Eye (tissue), 1 donor: ENCODE measurements at places on chromosomes 4 and X.

DNA sequence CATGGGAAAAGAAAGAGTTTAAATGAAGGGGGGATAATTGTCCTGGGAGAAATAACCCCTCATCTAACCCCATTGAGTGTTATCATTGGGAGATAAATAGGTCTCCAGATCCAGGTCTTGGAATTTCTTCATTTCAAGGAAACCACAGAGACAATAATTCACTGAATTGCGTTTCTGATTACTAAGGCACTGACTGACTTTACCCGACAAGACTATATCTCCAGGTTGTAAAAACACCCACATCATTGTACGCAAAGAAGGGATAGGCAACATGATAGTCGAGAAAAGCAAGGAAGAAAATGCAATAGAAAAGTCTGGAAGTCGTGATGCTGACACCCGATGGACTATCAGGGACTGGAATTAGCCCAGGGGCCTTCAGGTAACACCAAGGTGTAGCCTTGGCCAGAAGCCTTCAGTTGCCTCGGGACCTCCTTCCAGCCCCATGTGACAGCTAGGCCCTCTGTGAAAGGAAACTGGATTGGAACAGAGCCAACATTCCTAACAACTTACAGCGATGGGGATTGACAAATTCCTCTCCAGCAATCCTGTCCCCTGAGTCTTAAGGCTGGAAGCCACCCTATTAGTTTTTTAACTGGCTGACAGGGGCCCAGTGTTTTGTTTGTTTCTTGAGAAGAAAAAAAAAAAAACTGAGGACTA is 46.5 kb upstream of the RAB9B start:
- DNase-seq, result peak; percentile 14

- no peak for DNase-seq
Observed at GRCh38 chr4:184756399-184756798, 22.5 kb upstream of the CENPU start.

DNA sequence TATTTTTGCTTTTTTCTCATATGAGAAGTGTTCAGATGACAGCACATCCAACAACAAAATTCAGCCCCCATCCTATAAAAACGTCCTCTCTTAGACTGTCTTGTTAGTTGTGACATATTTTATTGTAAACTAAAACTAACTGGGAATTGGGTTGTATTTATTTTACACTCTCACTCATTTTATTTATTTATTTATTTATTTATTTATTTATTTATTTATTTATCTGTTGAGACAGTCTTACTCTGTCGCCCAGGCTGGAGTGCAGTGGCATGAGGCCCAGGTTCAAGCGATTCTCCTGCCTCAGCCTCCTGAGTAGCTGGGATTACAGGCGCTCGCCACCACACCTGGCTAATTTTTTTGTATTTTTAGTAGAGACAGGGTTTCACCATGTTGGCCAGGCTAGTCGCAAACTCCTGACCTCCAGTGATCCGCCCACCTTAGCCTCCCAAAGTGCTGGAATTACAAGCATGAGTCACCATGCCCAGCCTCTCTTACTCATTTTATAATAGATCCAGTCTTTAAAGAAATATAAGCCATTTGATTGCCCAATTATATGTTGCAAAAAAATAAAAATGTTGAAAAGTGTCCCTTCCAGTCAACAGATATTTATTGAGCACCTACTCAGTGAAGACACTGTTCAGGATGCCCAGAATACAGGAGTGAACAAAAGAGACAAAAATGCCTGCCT is 44.6 kb downstream of the PALLD start:
- no peak for DNase-seq

GRCh38 chr4:174665799-174666198 is 143.5 kb upstream of the HPGD start:
- DNase-seq, result no peak

GRCh38 chr4:139840773-139841172 is 175.2 kb downstream of the MGST2 start:
- no peak for DNase-seq

DNA sequence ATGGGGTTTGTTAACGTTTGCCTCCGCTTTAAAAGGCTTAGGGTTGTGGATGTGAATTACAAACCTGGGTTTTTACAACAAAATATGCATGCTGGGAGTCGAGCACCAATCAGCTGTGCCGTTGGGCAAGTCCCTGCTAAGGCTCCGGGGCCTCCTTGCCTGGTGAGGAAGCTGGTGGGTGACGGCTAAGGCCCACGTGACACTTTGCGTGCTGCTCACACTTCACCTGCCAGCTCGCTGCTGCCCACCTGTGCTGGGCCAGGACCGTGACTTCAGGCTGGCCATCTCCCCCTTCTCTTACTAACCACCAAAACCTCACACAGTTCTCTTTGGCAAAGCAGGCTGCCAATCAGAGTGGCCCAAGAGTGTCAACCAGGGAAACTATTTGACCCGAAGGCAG is 178.3 kb downstream of the AFAP1 start:
- DNase-seq, result no peak

DNA sequence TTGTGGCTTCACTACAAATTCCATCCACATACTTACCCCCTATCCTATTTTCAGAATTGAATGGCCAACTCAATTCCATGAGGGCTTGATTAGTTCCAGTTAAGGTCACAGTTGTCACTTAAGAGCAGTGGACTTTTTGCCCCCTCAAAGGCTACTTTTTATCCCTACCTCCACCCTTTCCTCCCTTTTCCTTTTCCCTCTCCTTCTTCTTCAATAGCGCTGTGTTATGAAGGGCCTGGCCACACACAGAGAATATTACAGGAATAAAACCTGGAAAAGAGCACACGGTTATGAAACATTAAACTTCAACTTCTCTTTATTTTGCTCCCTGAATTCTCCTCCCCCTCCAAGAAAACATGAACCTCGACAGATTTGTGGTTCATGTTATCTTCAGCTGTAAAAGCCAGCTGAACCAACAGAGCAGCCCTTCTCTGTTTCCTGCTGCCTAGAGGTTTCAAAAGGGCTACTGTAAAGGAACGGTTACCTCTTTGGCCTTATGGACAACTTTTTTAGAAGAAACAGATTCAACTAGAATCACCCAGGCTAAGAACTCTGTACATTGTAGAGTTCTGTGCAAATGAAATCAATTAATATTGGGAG is 87.0 kb upstream of the RPL34 start:
- no peak for DNase-seq

DNA sequence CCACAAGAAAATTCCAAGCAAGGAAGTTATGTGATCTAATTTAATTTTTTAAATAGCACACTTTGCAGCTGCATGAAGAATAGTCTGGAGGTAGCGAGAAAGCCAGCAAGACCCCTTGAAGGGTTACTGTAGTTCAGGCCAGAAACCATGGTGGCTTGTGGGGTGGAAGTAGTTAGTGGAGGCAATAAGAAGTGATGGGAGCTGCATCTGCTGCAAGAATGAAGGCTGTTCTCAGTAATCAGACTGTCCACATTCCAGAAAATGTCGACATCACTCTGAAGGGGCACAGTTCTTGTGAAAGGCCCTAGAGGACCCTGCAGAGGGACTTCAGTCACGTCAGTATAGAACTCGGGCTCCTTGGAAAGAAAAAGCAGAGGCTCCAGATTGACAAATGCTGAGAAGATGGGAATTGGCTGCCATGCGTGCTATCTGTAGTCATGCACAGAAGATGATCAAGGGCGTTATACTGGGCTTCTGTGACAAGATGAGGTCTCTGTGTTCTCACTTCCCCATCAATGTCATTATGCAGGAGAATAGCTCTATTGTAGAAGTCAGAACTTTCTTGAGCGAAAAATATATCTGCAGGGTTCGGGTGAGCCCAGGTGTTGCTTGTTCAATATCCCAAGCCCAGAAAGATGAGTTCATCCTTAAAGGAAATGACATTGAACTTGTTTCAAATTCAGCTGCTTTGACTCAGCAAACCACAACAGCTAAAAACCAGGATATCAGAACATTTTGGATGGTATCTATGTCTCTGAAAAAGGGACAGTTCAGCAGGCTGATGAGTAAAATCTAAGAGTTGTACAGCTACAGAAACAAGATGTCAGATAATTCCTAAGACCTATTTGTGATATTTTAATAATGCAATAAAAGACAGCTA is 254.2 kb downstream of the CBR4 start:
- no peak for DNase-seq

DNA sequence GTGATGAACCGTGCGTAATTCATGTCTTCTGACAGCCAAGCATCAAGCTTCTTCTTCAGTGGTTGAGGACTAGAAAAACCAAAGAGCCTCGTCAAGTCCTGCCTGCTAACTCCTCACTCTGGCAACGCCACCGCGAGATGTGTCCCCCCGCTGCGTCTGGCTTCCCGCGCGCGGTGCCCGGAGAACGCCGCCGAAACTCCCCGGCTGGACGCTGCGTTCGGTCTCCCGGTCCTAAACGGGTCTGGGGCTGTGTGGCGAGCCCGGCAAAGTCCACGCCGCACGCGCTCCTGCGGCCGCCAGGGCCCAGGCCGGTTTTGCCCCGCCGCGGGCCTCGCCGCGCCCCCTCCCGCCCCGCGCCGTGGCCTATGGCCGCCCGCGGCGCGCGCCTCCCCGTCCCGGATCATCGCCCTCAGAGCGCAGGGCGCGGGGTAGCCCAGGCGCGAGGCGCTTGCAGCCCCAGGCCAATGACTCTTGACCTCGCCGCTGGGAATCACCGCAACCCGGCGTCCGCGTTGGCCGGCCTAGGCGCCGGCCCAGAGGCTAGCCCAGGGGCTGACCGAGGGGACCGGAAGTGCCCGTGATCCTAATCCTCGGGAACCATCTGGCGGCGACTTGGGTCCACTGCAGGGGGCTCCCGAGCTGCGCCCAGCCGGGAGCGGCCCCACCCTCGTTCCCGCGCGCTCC is at the start of gene AADAT:
TSS of gene AADAT (minus strand) at position 289 of the 684 bp plus-strand sequence. CDS start at position 23, 266 bp downstream.
- peak; percentile 93 for DNase-seq

DNA sequence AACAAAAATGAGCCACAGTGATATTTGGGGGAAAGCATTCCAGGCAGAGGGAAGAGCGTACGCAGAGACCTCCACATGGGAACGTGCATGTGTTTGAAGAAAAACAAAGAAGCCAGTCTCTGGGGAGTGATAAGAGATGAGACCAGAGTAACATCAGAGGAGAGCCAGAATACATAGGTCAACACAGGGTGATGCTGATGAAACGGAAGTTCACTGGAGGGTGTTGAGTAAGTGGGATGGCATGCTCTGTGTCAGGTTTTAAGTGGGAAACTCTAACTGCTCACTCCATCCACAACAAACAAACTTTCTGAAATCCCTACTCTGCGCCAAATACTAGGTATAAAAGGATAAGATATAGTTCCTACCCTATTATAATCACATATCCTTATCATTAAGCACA is 110.0 kb downstream of the ARHGAP6 start:
- DNase-seq, result no peak

GRCh38 chr4:36532670-36533379 is 251.4 kb downstream of the DTHD1 start:
- DNase-seq, result no peak

GRCh38 chr4:2417226-2417764 is 1.1 kb downstream of the ZFYVE28 start:
- peak; percentile 42 for DNase-seq

DNA sequence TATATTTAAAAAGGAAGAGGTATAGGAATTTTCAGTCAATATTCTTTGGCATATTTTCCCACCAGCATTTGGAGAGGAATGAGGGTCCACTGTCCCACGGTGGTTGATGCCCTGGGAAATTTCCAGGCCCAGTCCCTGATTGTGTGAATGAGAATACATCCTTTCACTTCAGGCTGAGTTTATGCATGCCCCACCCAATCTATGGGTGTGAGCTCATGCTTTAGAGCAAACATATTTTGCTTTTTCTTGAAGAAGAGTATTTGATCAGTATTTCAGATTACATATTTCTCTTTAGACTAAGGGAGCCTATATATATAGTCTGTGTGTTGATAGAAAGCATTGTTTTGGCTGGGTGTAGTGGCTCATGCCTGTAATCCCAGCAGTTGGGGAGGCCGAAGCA is 77.2 kb downstream of the REPS2 start:
- no peak for DNase-seq

DNA sequence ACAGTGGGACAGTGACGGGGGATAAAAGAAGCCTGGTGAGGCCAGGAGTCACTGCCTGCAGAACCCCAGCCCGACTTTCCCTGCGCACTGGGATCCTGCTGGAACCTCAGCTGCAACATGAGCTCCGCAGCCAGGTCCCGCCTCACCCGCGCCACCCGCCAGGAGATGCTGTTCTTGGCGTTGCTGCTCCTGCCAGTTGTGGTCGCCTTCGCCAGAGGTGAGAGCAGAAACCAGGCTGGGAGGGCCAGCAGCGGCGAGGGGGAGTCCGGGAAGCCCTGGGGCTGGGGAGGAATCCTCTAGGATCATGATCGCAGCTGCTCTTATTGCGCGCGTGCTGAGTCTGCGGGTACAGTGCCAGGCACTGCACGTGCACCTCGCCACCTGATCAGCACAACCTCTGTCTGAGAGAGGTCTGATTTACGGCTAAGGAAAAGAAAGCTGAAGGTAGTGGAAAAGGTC is at the start of gene PF4V1:
TSS of gene PF4V1 (plus strand) at position 51 of the 459 bp plus-strand sequence. CDS start at position 118, 67 bp downstream.
- DNase-seq, result peak; percentile 45

DNA sequence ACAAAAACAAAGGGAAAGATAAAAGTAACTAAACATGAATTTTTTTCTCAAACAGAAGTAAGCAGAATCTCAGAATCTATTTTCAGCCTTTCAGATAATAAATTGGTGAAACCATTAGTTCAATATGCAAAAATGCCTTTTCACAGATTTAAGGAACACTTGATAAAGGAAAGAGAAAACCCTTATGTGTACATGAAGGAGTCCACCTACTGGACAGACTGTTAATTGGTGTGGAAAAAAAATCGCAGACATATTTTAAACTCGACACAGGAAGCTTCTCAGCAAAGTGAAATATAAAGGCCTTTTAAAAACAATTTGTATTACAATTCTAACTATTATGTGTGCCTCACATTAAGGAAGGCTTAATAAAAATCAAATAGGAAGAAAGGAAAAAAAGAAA is 22.3 kb downstream of the COX7B2 start:
- peak; percentile 25 for DNase-seq

DNA sequence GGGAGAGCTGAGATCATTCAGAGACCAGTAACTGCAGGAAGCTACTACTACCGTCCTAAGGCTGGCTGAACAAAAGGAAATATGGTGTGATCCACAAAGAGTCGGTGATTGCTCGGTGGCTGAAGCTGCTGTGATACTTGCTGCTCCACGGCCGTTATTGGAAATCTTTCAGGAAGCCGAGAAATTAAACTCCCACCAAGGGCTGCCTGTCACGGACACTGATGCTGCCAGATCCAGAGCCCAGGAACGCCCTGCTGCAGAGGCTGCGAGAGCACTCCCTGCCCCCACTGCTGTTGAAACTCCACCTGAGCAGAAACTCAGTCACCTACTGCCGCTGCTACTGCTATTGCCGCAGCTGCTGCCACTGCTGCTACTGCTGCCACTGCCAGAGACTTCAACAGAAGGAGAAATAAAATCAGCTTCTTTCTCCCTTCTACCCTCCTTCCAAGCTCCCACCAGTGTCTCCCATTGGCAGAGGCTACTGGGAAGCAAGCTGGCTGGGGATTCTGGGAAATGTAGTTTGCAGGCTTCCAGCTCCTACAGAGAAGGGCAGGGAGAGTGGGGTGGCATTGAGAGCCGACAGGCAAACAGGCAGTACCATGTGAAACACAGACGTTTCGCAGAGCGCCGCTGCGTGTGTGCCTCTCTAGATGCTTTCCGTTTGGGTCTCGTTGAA is 126.0 kb upstream of the ENPP6 start:
- DNase-seq, result peak; percentile 96
